ENCODE measurements at places on chromosomes 12 and 14.

- peak; percentile 46 for DNase-seq
Observed at GRCh38 chr12:14416658-14417057, 51.2 kb downstream of the ATF7IP start.

GRCh38 chr14:73616831-73617230 is 4.5 kb downstream of the ACOT6 start:
- DNase-seq = no peak

- DNase-seq = no peak
Observed at GRCh38 chr12:41919526-41920261, 225.0 kb downstream of the GXYLT1 start.

GRCh38 chr12:75888874-75889613 is 142.5 kb downstream of the PHLDA1 start:
- DNase-seq = no peak

DNA sequence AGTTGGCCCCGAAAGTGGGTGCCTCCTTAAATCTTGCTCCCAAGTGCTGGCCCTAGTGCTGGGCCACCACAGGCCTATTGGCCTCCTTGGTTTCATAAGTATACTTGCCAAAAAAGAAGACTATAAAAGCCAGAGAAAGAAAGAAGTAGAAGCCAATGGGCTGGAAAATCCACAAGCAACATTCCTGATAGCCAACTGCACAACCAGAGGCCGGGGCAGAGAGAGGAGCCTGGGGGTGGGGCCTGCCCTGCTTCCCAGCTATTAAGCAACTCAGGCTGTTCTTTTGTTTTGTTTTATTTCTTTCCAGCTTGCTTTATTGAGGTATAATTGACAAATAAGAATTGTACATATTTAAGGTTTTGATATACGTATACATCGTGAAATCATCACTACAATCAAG is 177.2 kb upstream of the NTF3 start:
- no peak for DNase-seq

All from effector memory CD8-positive, alpha-beta T cell (primary cell).